SJSA1 (cell line): ENCODE measurements at places on chromosomes 2 and 18. TPM values are rescaled to one million over a fixed set of nuclear protein-coding genes. Genes with fewer than 3 reads are reported as not detected.

The C1GALT1C1L gene
- 0.75 and 1.1 TPM in 2 replicates for total RNA-seq

The PSTPIP2 gene
- total RNA-seq: 4.0 and 6.8 TPM in 2 replicates

- no peaks in the 10 kb centered on the region for H3K27me3 ChIP-seq
- DNase-seq: no peak
- no peaks in the 10 kb centered on the region for H3K4me1 ChIP-seq
- H3K4me3 ChIP-seq: no peak overlapping the region
- no peak overlapping the region for H3K27ac ChIP-seq
- H3K36me3 ChIP-seq: peaks cover 6% of the 10 kb centered on the region; the same call in 1 of the 2 replicates
Observed at GRCh38 chr2:42685303-42685702, 78.6 kb downstream of the OXER1 start.

DNA sequence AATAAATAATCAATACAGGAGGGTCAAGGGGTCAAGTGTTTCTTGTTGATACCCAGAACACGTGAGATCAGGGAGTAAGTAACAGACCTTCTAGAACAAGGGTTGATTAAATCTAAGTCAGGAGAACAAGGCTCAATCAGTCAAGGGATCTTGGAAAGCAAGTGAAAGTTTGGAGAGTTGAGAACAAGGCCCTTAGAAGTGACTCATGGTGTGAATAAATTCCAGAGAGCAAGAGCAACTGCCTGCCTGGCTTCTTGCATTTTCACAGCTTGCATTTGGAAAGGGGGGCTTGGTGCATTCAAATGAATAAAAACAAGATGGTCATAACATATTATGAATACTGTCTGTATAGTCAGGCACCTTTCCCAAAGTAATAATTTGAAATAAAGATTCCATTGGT is 256.1 kb downstream of the DPP10 start:
- H3K27ac ChIP-seq: no peak overlapping the region
- no peaks in the 10 kb centered on the region for H3K27me3 ChIP-seq
- no peaks in the 10 kb centered on the region for H3K36me3 ChIP-seq
- DNase-seq: no peak
- H3K4me3 ChIP-seq: no peak overlapping the region
- no peaks in the 10 kb centered on the region for H3K4me1 ChIP-seq

DNA sequence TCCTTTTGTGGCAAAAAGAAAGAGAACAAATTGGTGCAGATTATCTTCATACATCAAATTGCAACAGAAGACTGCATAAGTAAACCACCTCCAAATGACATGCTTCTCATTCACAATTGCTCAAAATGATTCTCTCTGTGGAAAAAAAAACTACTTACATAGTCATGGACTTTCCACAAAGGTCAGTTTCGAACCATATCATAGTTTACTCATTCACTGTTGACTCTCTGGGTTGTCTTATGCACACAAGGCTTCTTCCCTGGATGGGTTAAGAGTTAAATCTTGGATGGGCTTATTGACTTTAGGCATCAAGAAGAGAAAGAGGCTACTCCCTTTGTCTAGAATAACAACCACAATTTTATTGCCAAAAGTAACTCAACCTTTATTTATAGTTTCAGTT is 91.3 kb upstream of the RAB27B start:
- peaks cover 28% of the 10 kb centered on the region for H3K4me1 ChIP-seq
- DNase-seq: no peak
- H3K27me3 ChIP-seq: no peaks in the 10 kb centered on the region
- H3K4me3 ChIP-seq: no peak overlapping the region

DNA sequence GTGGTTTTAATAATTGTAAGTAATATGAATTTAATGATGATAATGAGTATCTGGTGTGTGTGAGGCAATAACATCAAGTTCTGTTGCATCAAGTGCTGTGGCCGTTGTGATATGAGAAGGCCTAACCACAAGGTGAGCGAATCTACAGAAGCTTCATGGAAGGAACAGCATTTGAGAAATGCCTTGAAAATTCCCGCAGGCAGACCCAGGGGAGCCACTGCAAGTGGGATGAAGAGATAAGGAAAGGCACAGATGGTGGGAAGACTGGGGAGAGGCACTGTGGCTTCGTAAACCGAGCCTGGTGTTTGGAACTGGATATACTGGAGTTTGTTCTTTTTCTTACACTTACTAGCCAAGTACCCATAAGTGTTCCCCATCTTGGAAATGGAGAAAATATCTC is 357.5 kb downstream of the PTPRM start:
- no peak for DNase-seq
- peaks cover 49% of the 10 kb centered on the region for H3K4me1 ChIP-seq
- H3K4me3 ChIP-seq: no peak overlapping the region
- no peaks in the 10 kb centered on the region for H3K27me3 ChIP-seq
- H3K27ac ChIP-seq: no peak overlapping the region

DNA sequence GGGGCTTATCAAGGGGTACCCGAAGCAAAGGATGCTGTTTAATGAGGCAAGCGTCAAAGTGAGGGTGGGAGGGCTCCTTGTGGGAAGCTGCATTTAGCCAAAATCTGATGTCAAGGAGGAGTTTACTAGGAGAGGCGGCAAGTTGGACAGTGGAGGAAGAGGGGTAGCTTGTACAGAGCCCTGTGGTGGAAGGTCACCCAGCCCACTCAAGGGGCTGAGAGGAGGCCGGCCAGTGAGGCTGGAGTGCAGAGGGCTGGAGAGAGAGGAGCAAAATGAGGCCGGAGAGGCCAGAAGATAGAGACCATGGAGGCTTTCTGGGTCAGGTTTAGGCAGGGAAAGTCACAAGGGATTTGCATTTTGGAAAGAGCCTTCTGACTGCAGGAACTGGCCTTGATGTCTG is 49.5 kb downstream of the ASB1 start:
- no peaks in the 10 kb centered on the region for H3K4me1 ChIP-seq
- H3K36me3 ChIP-seq: no peaks in the 10 kb centered on the region
- H3K4me3 ChIP-seq: no peak overlapping the region
- no peak for DNase-seq
- H3K27me3 ChIP-seq: no peaks in the 10 kb centered on the region
